ENCODE measurements at places on chromosomes 7 and 10.

GRCh38 chr7:96599288-96599936 lies 110.2 kb downstream of the SEM1 start:
- DNase-seq: no peak

DNA sequence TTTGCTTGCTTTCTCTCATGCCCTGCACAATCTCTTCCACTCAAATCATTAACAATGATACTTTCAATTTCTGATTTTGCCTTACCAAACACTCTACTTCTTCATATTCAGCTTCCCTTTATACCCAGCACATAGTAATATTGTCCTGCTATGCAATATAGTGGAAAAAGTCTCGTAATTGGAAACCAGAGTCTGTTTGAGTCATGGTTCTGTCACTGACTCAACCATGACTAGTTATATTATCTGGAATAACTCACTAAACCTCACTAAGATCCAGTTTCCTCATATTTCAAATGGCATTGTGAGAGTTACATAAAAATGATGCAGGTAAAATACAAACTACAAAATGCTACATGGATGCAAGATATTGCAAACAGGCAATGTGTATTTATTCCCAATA lies 98.5 kb upstream of the LRRTM3 start:
- DNase-seq: peak; percentile 78

DNA sequence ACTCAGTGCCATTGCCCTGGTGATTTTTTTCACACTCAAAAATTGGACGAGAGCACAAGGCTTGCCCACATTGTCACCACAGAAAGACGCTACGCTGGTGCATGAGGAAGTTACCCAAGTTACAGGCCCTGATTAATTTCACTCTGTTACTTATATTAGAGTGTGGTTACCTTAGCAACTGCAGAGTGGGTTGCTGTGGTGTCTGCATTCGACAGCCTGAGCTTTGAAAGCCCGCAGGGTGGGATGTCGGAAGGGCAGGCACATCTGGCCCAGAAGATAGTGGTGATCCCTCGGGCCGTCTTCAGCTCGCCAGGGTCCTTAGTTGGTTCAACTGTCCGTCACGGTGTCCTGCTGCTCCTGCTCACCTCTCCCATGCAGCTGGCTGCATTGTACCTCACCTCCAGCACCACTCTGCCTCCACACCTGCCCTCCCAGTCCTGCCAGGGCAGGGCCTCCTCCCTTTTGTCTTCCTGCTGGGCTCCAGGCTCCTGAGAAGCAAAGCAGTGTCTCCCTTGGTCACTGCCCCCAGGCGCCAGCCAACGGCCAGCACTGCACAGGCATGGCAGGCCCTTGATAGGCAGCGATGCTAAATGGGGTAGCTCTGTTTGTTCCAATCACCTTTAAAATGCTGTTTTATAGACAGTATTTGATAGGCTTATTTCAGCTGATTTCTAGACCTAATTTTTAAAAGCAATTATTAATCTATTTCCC lies 167.2 kb downstream of the EBF3 start:
- DNase-seq: no peak

DNA sequence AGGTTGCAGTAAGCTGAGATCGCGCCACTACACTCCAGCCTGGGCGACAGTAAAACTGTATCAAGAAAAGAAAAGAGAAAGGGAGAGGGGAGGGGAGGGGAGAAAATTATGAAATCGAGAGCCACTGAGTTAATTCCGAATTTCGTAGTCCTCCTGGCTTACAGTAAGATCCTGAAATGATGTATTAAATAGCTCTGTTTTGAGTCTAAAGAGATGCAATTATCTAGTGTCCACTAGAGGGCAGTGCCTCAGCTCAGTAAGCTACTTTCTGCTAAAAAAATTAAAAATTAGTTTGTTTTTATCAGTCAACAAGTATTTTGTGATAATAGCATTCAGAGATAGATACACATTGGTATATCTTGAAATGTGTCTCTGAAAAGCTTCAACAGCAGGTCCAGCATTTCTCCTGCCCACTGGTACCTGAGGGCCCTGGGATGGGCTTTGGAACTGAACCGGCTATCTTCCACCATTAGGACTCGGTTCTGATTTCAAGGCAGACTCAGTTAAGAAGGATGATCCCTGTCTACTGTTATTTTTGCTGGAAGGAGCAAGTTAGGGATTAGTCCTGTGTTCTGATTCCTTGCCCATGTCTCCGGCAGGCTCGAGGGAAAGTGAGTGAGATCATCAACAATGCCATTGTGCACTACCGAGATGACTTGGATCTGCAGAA lies 19.5 kb downstream of the TSPAN33 start:
- DNase-seq: peak; percentile 50

DNA sequence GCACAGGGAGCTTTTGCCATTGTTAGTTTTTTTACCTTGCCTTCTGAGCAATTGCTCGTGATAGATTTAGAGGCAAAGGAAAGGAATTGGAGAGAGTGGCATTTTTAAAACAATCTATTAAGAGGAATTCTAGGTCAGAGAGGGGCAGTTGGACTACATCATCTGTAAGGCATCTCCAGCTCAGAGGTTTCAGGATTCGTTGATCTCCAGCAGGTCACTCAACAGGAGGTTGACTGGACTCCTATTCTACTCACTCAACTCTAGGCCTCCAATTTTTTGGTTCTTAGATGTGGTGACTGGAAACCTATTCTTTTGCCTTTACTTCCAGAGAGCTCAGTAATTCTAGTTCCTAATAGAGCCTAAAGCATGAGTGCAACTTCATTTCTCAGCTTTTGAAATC lies 42.8 kb downstream of the TBXAS1 start:
- peak; percentile 23 for DNase-seq

DNA sequence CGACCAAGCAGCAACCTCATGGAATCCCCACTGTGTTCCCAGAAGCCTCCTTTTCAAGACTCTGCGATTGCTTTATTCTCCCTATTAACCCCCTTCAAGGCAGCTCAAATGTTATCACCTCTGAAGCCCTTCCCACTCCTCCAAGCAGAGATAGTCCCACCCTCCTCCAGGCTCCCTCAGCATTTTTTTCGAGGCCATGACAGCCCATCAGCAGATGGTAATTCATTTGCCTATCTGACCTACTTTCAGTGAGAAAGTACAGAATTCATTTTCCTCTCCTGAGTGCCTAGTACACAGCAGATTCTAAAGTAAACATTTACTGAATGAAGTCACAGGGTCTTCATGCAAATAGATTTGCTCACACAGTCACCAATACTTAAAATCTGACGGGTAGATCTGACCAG lies 47.8 kb downstream of the HERPUD2 start:
- DNase-seq: no peak

DNA sequence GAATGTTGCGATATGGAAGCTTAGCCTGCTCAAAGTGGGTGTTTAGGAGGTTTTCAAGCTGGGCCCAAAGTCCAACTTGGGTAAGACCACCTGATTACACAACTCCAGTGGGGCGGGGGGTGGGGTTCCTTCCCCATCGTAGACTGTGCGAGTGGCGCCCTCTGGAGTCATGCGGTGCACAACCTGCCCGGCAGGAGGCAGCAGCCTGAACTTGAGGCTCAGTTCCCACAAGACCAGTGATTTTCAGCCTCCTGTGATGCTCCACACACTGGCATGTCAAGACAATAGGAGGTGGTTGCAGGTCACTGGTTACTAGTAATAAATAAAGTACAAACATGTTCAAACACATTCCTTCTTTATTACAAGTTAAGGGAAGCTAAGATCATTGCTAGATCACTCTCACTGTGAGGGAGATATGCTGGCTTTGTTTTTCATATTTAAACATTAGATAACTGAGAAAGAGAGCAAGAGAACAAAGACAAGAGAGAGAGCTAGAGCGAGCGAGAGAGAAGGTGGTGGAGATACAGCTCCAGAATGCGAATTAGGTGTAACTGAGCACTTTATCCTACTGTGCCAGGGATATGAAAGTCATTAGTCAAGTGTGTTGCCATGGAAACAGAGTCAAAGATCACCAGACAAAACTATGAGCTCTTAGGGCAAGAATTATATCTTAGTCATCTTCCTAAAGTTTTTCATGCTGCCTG lies 97.4 kb upstream of the BMPER start:
- peak; percentile 76 for DNase-seq

GRCh38 chr10:43417950-43418768 lies 9.2 kb upstream of the HNRNPF start:
- DNase-seq: no peak

DNA sequence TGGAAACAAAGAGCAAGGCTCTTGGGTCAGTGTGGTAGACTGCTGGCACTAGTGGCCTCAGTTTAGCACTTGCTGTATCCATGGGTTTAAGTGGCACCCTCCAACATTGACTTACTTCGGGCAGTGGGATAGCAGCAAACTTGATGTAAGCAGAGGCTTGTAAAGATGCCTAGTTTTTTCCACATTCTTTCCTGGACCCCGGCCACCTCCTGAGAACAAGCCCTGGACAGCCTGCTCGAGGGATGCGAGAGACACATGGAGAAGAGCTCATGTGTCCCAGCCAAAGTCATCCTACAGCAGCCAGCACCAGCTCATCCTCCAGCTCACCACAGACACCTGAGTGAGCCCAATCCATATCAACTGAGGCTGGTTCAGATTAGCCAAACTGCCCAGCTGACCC lies 142.7 kb upstream of the PCBD1 start:
- DNase-seq: no peak

DNA sequence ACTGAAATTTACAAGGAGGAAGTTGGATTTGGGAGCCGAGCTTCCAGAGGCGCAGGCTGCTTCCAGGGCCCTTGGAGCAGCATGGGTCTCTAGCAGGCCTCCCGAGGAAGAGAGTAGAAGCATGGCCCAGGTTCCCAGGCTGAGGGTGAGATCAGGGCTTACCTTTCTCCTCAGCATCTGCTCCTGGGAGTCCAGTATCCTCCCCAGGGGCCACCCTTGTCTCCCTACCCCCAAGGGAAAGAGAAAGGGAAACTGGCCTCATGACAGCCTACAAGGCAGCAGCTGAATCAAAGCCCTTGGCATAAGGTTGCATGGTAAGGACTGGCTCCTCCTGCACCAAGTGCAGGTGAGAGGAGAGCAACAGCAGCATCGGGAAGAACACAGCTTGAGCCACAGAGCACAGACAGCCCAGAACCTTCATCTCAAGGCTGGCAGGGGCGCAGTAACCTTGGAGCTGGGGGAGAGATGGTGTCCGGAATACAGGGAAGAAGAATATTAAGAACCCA lies 114.5 kb downstream of the MARCHF5 start:
- DNase-seq: no peak

GRCh38 chr7:98418271-98418635 lies 17.4 kb upstream of the BAIAP2L1 start:
- peak; percentile 49 for DNase-seq

DNA sequence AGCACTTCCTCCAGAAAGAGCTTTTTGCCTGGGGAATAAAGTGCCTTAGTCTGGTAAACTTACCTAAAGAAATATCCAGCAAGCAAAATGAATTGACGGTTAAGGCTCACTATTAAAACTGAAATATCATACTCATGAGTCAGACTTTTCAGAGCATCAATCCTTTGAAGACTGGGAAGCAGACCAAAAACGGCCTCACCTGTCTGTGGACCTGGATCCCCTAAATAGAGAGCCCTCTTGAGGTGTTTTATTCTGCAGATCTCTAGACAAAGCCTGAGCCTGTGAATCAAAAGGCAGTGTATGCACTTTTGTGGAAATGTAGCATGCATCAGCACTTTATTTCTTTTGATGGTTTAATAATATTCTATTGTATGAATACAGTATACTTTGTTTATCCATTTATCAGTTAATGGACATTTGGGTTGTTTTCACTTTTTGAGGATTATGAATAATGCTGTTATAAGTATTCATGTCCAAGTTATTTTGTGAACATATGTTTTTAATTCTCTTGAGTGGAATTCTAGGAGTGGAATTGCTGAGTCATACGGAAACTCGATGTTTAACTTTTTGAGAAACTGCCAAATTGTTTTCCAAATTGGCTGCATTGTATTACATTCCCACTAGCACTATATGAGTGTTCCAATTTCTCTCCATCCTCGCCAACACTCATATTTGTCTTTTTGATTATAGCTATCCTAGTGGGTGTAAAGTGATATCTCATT lies 449.0 kb upstream of the IGFBP3 start:
- peak; percentile 97 for DNase-seq

DNA sequence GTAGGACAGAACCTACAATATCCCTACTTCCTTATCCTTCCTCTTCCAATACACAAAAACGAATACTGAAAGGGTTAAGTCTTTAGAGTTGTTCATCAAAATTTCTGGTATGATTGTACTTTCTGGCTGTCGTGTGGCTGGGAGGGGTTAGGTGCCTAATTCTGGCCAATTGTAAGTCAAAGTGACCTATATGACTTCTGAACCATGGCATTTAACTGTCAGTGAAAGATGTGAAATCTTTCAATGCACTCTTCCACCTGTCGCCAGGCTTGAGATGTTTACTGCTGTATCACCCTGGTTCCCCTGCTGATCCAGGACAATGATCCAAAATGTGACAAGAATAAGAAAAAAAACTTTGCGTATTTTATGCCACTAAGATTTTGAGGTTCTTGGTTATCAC lies 20.8 kb downstream of the EPC1 start:
- no peak for DNase-seq

DNA sequence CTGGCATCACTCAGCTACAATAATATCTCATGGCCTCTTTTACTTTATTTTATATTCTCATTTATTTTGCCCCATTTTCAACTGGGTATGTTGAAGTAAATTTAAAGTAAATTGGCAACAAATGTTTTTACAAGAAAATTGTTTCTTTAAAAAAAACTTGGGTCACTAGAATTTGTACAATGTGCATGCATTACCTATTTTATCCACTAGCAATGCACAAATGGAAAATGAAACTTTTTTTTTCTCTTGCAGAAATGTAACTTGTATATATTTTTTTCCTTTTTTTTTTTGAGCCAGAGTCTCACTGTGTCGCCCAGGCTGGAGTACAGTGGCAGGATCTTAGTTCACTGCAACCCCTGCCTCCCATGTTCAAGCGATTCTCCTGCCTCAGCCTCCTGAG lies 10.3 kb upstream of the H2AZ2 start:
- no peak for DNase-seq

DNA sequence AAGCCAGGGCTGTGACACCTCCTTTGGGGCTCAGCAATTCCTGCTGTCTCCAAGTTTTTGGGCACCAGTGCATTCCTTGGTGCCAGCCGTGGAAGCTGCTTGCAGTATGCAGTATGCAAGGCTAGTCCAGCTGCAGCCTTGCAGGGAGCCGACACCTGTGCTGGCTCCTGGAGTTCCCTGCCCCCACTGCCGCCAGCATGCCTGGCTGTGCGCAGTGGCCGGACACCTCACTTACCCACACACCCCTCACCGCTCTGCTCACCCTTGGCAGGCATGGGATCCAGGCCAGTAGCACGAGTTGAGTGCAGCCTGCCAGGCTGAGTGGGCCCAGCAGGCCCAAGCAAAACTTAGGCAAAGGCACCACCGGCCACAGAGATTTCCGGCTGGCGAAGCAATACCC lies 77.4 kb downstream of the SAMD9 start:
- no peak for DNase-seq

DNA sequence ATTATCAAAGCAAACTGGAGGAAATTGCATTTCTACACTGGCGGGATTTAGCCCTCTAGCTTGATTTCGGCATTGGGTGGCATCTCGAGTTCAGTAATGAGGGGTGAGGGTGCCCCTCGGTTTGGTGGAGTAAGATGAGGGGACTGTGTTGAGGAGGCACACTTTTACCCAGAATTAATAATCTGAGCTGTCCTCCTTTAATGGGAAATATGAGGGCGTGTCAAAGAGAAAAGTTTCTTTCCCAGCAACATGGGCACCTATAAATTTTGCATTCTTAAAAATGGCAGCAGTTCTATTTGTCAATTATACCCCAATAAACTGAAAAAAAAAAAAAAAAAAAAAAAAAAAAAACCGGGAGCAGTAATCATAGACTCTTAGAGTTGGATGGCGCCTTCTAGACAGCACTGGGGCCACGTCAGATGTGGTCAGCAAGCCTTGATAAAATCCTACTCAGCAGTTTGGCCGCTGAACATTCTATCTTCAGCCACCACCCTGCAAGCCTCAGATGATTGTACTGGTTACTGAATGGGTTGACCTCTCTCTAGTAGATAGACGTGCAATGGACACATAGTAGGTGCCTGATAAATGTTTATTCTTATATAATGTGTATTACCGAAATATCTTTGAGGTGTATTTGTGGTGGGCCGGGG lies 931 bp downstream of the PAPSS2 start:
- DNase-seq: peak; percentile 45
